ENCODE measurements at places on chromosomes 2 and 18. TPM values are rescaled to one million over a fixed set of nuclear protein-coding genes. Genes with fewer than 3 reads are reported as not detected.

COL3A1 gene
- total RNA-seq = 1,747 TPM

LTBP1 gene
- 502 TPM for total RNA-seq

RIT2 gene
- not detected for total RNA-seq

CHRNG gene
- not detected for total RNA-seq

HNMT gene
- 61.4 TPM for total RNA-seq

LRRTM1 gene
- total RNA-seq = 0.44 TPM

AKAIN1 gene
- not detected for total RNA-seq

TBR1 gene
- not detected for total RNA-seq

SOX11 gene
- total RNA-seq = 0.66 TPM

DYNAP gene
- not detected for total RNA-seq

GMPPA gene
- 70.6 TPM for total RNA-seq

SLC9A4 gene
- not detected for total RNA-seq

IL1A gene
- total RNA-seq = 0.12 TPM

CROCC2 gene
- total RNA-seq = not detected

BUB1 gene
- total RNA-seq = 20.4 TPM

LBX2 gene
- 2.0 TPM for total RNA-seq

CD207 gene
- not detected for total RNA-seq

IL36G gene
- total RNA-seq = not detected

SLC1A4 gene
- total RNA-seq = 21.9 TPM

CD8B2 gene
- total RNA-seq = not detected

RAX gene
- not detected for total RNA-seq

LRRC30 gene
- not detected for total RNA-seq

RAMP1 gene
- total RNA-seq = 13.1 TPM

SCYGR4 gene
- total RNA-seq = not detected

KATNAL2 gene
- 3.1 TPM for total RNA-seq

PEX13 gene
- total RNA-seq = 36.9 TPM

MRO gene
- 0.12 TPM for total RNA-seq

LOXHD1 gene
- total RNA-seq = not detected

KRTCAP3 gene
- not detected for total RNA-seq

GNAL gene
- total RNA-seq = 0.22 TPM

AQP12B gene
- total RNA-seq = not detected

SAG gene
- not detected for total RNA-seq
